ENCODE measurements at places on chromosomes 3 and 15. TPM values are rescaled to one million over a fixed set of nuclear protein-coding genes. Genes with fewer than 3 reads are reported as not detected.

Gene CLDN1
- 3.6 TPM for total RNA-seq

GRCh38 chr3:31610700-31611275 lies 78.1 kb downstream of the STT3B start:
- DNase-seq = peak; percentile 43

Gene ADAMTS7
- total RNA-seq = 6.0 TPM

Gene BNC1
- total RNA-seq = 0.03 TPM

DNA sequence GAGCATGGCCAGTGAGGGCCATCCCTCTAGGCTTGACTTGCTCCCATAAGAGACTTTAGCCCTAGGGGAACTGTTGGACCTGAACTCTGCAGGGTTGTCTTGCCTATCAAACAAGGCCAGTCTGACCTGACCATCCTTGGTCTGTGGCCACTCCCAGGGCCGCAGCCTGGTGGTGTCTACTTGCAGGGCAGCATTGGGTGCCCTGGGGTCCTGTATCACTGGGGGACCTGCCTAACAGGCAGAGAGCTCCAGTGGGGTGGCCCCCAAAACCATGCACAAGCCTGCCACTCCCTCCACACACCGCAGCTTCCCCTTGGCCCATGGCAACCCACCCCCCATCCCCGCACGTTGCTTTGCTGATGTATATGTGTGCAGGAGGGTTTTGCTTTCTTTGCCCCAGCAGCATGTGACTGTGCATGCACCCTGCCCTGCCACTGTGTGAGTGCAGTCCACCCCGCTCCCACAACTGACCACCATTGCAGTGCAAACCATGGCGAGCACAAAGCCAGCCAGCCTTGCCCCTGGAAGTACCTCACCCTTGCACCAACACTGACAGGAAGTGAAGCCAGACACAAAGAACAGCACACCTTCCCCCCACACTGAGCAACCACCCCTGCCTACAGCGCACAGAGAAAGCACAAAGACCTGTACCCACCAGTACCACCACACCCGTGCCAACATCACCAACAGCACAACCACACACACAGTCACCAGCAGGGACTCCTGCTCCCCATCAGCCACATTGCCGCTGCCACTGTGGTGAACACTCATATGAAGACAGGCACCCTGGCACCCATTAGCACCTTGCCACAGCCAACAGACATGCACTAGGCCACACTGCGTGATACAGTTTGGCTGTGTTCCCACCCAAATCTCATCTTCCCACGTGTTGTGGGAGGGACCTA lies 88.8 kb downstream of the SENP7 start:
- DNase-seq = no peak

Gene KNG1
- total RNA-seq = not detected

- DNase-seq = peak; percentile 22
These were observed 687.0 kb upstream of the NECTIN3 start for GRCh38 chr3:110384601-110385000.

Gene ADGRG7
- total RNA-seq = not detected

Gene STAC
- total RNA-seq = 1.2 TPM

- peak; percentile 34 for DNase-seq
These were observed 9.8 kb downstream of the ONECUT1 start for GRCh38 chr15:52780172-52780980.

- DNase-seq = no peak
These were observed 23.3 kb downstream of the CLDN18 start for GRCh38 chr3:138033202-138033691.

GRCh38 chr3:3192286-3192675 lies 12.8 kb upstream of the CRBN start:
- DNase-seq = no peak

DNA sequence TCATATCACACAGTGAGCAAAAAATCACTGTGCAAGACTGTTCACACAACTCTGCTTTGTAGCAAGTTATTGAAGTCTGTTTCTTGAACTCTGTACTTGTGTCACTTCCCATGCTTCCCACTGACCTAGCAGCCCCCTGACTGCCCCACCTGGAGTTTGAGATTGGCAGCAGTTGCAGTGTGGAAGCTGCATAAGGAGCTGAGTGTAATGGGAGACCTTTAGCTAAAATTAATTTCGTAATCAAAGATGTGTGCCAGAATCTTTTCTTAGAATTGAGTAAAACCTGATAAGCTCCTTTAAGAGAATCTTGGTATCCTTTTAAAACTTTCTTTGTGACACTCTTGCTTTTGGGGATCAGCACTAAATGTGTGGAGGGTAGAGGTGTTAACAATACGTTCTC lies 42.8 kb downstream of the NKIRAS1 start:
- DNase-seq = no peak

DNA sequence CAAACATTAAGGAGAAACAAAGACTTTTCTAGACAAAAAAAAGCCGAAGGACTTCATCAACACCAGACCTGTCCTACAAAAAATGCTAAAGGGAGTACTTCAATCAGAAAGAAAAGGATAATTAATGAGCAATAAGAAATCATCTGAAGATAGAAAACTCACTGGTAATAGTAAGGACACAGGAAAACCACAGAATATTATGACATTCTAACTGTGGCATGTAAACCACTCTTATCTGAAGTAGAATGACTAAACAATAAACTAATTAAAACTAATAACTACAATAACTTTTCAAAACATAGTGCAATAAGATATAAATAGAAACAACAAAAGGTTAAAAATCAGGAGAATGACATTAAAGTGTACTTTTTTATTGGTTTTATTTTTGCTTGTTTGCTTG lies 584.5 kb upstream of the CCDC54 start:
- peak; percentile 33 for DNase-seq

Gene BFSP2
- total RNA-seq = not detected

DNA sequence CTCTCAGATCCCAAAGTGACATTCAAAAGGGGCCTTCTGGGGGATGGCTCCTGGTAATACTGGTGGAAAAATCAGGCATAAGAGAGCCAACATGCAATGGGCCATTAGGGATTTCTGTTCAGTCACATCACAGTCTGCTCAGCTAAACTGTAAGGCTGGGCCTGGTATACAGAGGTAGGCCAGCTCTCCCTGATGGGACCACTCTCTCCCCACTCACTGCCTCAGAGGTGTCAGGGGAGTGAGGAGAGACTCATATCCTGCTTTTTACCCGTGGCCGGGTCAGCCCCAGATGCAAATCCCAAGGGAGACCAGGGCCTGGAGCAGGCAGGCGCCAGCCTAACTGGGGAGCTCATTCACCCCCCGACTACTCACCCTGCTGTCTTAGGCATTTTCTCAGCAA lies 48.1 kb upstream of the TPM1 start:
- DNase-seq = no peak

DNA sequence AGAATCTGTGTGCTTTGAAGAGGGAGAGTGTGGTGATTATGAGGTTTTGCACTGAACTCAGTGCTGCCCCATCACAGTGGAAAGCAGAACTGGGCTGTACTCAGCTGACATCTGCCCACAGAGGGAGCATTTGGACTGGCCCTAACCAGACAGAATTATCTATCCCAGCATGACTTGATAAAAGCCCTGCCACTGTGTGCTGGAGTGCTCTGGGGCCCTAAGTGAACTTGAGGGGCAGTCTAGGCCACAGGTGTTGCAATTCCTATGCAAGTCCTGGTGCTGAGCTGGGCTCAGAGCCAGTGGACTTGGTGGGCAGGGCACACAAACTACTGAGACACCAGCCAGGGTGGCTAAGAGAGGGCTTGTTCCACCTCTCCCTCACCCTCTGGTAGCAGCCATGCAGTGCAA lies 269.2 kb upstream of the CTNNB1 start:
- DNase-seq = no peak

Gene GOLGA6A
- total RNA-seq = not detected

GRCh38 chr15:90987561-90988141 lies 6.7 kb downstream of the PRC1 start:
- DNase-seq = no peak

DNA sequence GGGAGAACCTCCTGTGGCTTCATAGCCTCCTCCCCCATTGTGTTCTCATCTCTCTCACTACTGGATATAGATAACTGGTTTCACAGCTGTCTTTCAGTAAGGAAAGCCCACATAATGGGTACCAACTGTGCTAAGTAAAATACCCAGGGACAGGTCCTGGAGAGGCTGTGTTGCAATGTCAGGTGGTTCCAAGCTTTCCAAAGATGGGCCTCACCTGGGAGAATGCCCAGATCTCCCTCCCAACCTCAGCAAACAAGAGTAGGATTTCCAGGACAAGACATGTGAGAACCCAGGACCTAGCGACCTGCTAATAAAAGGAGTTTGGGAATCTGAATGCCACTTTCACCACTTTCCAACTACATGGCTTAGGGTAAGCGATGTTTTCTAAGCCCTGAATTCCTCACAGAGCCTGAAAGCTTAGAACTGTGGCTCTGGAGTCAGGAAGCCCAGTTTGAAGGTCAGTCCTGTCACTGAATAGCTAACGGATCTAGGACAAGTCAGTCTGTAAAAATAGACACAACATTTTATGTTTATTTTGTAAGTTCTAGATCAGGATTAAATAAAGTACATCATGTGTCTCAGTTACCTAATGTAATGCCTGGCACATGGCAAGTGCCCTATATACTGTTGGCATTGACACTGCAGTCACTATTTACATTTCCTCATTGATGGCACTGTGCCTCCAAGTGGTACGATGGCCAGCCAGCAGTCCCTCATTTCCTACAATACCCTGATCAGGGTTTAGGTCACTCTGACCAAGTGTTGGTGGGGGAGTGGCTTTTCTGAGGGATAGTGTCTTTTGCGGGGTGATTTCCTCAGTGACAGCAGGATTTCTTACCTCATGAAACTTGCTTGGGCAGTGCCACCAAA lies 11.9 kb downstream of the CERS3 start:
- no peak for DNase-seq

Gene ADAMTS9
- 0.90 TPM for total RNA-seq

Gene SELENOT
- 237 TPM for total RNA-seq

DNA sequence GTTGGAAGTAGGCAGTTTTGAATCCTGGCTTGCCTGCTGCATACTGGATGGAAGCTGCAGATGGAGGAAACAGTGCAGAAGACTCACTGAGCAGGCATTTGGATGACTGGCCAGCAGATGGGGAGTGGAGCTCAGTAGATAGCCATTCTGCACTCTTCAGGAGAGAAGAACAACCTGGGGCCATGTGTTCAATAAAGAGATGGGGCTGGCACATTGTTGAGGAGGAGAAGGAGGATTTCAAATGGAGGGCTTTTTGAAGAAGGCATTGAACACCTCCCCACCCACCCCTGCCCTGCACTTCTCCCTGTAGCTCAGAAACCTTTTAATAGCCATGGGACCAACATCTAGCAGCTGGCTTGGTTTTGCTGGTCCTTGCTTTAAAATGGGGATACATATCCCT lies 109.8 kb downstream of the CACNA1D start:
- DNase-seq = no peak

Gene OR5K2
- total RNA-seq = not detected

Gene TMCO5A
- total RNA-seq = not detected

Gene GATA2
- 5.5 TPM for total RNA-seq

Gene CHL1
- not detected for total RNA-seq

GRCh38 chr15:97761110-97761509 lies 199.4 kb upstream of the ARRDC4 start:
- DNase-seq = no peak

DNA sequence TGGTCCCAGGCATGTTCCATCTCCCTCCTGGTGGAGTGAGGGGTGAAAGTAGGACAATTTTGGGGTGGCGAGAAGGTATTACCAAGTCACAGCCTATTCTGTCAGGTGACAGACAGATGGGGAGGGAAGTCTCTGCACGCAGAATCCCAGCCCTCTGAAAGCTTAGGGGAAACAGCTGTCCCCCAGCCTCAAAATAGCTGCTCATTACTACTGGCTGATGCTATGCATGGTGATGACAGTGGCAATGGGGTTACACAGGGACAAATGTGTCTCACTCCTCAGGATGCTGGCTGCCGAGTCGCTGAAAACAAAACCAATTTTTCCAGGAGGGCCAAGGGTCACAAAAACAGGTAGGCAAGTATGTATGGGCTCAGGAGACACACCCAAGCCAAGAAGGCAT lies 68.8 kb upstream of the OXTR start:
- no peak for DNase-seq
